ENCODE measurements at places on chromosomes 16 and 17.

DNA sequence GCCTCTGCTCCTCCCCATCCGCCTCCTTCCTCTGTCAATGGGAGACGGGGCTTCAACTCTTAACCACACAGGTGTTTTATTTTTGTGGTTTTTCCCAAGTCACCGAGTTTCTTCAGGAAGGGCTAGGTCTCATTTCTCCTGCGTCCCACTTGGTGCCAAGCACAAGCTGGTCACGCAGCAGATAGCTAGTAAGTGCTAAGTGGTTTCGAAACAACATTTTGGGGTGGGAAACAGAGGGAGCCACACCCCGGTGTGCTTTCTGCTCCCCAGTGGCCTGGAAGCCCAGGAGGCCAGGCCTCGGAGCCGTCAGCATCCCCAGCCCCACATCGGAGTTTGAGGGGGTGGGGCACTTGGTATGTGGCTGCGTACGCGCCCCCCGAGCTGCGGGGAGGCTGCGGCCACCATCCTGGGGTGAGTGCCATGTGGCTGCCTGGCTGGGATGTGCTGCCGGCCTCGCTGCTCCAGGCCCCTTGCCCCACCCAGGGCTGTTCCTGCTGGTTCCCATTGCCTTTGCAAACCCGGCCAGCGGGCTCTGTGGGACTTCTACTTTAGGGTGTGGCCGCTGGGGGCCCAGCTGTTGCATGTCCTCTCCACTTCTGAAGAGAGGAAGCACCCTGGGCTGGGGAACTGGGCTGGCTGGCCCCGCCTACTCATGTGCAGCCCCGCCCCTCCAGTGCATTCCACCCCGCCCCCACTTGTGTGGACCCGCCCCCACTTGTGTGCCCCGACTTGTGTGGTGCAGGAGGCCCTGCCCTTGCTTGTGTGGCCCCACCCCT is 55.6 kb downstream of the BAIAP2 start:
- no peak overlapping the region for H3K4me3 ChIP-seq
- H3K36me3 ChIP-seq = peaks cover 1% of the 10 kb centered on the region
- no peak overlapping the region for H3K27ac ChIP-seq
- DNase-seq = peak; percentile 32

DNA sequence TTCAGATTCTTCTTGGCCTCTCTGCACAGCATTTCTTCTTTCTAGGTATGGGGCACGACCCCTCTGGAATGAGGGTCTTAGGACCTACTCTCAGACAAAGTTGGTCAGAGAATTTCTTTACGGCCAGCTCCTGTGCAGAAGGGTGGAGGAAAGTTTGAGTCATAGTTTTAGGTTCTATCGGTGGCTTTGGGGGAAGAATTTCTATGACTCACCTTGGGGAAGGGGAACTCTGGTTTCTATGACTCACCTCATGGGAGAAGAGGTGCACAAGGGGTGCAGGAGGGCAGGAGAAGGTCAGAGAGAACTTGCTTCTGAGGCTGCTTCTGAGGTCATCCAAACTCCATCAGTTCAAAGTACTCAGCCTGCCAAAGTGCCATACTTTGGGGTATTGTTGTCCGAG is 2.5 kb upstream of the ABCC12 start:
- H3K4me1 ChIP-seq = peaks cover 27% of the 10 kb centered on the region
- H3K27ac ChIP-seq = peak overlapping the region; percentile 94
- no peaks in the 10 kb centered on the region for H3K36me3 ChIP-seq
- peak overlapping the region; percentile 67 for H3K4me3 ChIP-seq
- DNase-seq = peak; percentile 53

GRCh38 chr17:79840269-79840988 is 1.2 kb upstream of the CBX4 start:
- H3K36me3 ChIP-seq = no peaks in the 10 kb centered on the region
- H3K4me1 ChIP-seq = peaks cover 49% of the 10 kb centered on the region
- H3K4me3 ChIP-seq = peak overlapping the region; percentile 14
- H3K27me3 ChIP-seq = peaks cover 34% of the 10 kb centered on the region

DNA sequence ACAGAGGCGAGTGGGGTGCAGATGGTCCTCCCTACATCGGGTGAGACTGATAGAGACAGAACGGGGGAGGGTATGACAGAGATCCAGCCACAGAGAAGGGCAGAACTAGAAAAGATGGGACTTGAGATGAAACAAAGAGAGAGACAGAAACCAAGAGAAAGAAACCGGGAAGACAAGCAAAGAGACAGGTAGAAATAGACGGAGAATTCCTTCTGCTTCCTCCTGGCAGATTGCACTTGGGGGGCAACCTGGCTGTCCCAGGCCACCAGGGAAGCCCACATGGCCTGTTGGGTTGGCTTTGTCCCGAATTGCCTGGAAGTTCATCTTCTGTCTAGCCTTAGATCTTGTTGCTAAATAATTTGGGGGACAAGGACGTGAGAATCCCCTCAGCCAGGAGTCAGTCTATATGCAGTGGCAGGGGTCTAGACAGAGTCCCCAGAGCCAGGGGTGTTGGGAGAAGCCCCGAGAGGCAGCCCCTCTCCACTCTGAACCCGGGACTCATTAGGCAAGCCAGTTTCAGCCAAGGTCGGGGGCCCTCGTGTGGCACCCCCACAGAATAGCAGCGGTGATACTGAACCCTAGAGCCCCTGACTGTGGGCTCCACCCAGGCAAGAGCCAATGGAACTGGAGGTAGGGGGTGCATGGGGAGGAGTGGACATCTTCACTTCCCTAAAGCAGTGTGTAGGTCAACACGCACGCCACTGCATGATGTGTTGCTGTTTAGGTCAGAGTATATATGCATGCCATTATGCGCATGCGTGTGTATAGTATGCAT is 627 bp upstream of the TSPOAP1 start:
- peaks cover 75% of the 10 kb centered on the region for H3K4me1 ChIP-seq
- H3K27me3 ChIP-seq = peaks cover 15% of the 10 kb centered on the region
- peaks cover 38% of the 10 kb centered on the region for H3K36me3 ChIP-seq

GRCh38 chr16:57185446-57185944 is 344 bp downstream of the PSME3IP1 start:
- peak overlapping the region; percentile 95 for H3K4me3 ChIP-seq
- peak; percentile 38 for DNase-seq
- H3K4me1 ChIP-seq = peaks cover 47% of the 10 kb centered on the region
- H3K36me3 ChIP-seq = peaks cover 17% of the 10 kb centered on the region
- peak overlapping the region; percentile 84 for H3K27ac ChIP-seq

GRCh38 chr17:12040478-12040877 is 19.8 kb downstream of the MAP2K4 start:
- peaks cover 6% of the 10 kb centered on the region for H3K36me3 ChIP-seq
- H3K4me3 ChIP-seq = no peak overlapping the region
- DNase-seq = no peak
- H3K27ac ChIP-seq = peak overlapping the region; percentile 71

- H3K27me3 ChIP-seq = no peaks in the 10 kb centered on the region
- H3K4me3 ChIP-seq = no peak overlapping the region
- no peak overlapping the region for H3K27ac ChIP-seq
Measured at GRCh38 chr16:35492225-35492624, 2032.8 kb downstream of the TP53TG3F start.

Data from activated naive CD8-positive, alpha-beta T cell treated with anti-CD3 and anti-CD28 coated beads, Interleukin-2, amount 50 U/mL, for 24 hours (primary cell).